ENCODE measurements at places on chromosomes 6 and 20.

- no peak for DNase-seq
These were observed 1494.8 kb upstream of the DEFB115 start for GRCh38 chr20:29762620-29763019.

DNA sequence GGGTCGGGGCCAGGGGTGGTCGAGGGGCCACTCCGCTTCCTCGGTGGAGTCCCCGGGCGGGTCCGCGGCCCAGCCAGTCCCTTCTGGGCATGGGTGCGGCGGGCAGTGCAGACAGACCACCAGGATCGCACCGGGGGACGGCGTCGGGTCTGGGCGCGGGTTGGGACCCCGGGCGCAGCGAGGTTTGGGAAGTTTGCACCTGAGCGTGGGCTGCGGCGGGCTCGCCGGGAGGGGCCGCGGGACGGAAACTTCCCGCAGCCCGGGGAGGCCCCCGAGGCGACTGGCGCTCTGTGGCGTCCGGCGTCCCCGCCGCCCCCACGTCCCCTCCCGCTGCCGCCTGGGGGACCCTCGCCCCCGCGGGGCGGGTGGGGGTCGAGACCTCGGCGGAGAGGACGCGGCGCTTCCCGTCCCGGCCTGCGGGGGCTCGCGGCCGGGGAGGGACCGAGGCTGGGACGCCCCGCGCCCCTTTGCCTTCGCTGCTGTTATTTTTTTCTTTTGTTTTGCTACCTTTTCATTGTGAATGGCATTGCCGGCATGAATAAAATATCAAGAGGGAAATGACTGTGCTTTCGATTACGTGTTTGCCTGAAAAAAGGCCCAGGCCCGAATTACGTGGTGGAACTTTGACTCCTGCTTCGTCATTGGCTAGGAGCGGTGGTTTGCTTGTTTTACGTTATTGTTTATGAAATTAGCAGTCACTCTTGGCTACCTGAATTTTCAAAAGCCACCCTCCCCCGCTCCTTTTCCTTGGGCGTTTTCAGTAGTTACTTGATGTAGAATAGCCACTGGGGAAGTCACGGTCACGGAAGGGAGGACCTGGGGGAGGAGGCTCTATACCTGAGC is 703 bp downstream of the SNX9 start:
- peak; percentile 89 for DNase-seq

DNA sequence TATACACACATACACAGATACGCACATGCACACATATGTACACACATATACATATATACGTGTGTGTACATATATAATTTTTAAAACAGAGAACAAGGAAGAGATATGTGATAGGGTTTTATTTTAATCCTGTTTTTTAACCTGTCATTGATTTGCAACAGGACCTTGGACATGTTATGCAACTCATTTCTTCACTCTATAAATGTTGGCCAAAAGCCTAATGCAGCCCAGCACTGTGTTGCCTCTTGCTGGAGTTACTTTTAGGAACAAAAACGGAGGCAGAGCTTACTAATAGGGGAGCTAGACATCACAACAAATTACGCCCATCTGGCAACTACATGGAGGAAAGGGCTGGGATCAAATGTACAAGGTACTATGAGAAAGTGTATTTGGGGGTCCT is 179.9 kb upstream of the TAB2 start:
- DNase-seq = no peak

GRCh38 chr6:157267654-157268053 is 55.7 kb downstream of the TMEM242 start:
- DNase-seq = no peak

DNA sequence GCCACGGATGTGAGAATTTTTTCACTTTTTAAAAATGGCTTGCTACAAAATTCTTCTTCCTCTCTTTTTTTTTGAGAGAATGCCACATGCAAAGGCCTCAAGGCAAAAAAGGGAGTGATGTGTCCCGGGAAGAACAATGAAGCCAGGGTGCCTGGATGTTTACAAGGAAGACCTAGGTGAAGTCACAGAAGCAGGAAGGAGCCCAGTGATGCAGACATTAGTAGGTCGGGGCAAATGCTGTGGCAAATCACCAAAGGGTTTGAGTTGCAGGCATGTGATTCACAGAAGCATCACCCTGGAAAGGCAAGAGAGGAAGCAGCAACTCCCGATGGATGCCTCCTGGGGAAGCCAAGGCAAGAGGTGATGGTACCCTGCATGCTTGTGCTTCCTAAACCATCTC is 46.8 kb downstream of the FARS2 start:
- no peak for DNase-seq

DNA sequence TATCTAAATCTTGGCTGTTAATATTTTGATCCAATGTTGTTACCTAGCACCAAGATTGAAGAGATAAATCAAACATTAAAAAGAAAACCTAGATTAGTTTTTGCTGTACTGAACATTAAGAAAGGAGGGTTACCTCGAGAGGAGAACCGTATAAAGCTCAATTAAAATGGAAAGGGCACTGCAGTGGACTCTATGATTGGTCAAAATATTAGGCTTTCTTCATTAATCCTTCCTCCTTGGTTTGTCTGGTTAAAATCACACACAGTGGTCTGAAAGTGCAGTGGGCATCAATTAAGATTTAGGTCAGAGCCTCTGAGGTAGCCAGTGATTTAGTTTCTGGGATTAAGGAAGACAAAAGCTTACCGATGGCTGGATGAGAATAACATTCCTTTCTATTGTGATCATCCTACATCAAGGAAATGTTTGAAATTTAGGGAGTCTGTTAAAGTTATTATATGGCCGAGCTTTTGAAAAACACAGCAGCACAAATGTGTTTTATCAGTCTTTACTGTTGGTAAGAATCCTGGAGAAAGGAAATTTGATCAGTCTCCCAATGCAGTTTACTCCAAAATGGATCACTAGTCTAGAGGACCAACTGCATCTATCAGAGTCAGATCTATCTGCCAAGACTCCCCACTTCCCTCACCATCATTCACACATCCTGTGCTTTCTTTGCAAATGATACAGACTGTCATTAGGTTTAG is 134.6 kb upstream of the NEDD9 start:
- DNase-seq = no peak
